ENCODE measurements at places on chromosomes 2 and 18.

GRCh38 chr18:70172225-70172624, 33.3 kb downstream of the RTTN start:
- no peak for DNase-seq

DNA sequence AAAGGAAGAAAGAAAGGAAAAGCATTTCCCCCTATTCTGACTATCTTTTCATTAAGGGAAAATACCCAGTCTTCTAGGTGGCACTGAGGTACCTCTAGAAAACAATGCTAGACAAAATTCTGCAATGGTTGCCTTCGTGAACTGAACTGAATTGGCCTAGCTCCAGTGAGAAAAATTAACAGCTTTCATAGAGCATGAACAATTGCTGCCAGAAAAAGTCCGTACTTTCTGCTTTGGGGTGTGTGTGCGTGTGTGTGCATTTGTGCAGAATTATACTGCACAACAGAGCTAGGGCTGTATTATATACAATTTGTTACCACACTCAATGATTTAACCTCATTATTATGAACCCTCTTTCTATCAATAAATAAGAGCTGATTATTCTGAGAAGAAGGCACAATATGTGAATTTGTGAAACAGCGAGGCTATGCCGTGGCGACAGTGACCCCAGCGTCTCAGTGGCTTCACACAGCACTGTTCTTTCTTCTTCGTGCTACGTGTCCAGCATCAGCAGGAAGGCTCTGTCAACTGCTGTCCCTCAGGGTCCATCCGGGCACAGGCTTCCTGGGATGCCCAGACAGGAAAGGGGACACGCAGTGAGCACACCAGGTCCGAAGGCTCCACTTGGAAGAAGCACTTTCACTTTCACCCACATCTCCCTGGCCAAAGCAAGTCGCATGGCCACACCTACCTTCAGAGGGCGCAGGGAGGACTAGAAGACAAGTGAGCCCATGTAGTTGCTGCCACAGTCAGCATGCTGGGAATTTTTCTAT, 47.5 kb downstream of the PTGR3 start:
- no peak for DNase-seq

- no peak for DNase-seq
Measured at GRCh38 chr2:8255448-8255800, 426.4 kb upstream of the ID2 start.

- no peak for DNase-seq
Measured at GRCh38 chr18:64807560-64807959, 658.7 kb upstream of the LINC00305 start.

- DNase-seq: no peak
Measured at GRCh38 chr2:184993746-184994145, 395.4 kb downstream of the ZNF804A start.

DNA sequence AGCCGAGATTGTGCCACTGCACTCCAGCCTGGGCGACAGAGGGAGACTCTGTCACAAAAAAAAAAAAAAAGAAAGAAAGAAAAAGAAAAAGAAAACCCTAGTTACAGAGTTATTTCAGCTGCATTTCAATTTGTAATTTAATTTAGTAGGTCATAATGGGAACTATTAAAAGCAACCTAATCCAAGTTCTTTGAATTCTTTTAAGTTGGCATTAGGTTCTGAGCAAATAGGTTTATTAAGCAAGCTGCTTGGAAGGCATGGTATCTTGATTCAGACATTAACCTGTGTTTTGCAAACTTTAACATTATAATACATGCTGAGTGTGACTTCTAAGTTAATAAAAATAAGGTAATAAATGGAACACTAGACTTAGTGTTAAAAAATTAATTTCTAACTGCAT, 29.8 kb upstream of the COBLL1 start:
- no peak for DNase-seq

DNA sequence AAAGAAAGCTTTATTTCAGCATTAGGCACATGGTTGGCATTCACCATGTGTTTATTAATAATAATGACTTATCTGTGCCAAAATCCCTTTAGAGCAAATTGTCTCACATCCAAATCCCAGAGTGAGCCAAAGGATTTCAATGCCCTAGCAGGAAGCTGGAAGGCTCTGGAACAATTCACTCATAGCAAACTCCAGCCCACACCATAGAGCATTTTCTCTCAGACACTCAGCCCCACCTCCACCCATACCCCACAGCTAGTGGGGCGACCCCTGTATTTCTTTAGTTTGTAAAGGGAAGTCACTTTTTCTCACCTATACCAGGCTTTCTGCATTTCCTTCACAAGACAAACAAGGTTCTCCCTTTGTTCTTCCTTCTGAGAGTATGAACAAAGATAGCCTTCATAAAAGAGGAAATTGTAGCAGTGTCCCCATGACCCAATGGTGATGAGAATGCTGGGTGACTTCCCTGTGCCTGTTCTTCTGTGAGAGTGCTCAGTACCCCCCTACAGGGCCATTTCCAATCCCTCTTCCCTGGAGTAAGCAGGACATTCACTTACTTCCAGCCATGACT, 100.1 kb upstream of the APCDD1 start:
- DNase-seq: no peak

- DNase-seq: no peak
Measured at GRCh38 chr18:27845897-27846296, 331.0 kb downstream of the CDH2 start.

DNA sequence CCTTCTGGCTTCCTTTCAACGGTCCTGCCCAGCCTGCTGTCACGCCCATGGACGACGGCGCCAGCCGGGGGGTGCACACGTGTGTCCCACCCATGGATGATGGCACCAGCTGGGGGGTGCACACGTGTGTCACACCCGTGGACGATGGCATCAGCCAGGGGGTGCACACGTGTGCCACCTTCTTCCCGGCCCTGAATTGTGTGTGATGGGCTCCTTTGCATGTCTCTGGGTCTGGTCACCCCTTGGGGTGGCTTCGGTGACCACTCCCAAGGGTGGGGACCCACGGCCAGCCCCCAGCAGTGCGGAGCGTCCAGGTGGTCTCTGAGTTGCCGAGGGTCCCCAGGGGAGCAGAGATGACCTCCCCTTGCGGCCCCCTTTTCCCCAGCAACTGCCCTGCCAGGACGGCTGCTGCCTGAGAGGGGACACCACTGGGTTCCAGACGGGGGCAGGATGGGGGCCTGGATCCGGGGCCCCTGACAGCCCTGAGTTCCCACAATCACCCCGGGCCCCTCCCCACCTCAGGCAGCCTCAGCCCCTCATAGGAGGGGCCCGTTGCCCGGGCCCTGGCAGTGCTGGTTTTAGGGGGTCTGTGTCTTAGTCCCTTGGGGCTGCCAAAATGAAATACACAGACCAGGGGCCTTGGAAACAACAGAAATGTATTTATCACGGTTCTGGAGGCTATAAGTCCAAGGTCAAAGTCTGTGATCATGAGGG, 9.4 kb downstream of the NEU4 start:
- no peak for DNase-seq

DNA sequence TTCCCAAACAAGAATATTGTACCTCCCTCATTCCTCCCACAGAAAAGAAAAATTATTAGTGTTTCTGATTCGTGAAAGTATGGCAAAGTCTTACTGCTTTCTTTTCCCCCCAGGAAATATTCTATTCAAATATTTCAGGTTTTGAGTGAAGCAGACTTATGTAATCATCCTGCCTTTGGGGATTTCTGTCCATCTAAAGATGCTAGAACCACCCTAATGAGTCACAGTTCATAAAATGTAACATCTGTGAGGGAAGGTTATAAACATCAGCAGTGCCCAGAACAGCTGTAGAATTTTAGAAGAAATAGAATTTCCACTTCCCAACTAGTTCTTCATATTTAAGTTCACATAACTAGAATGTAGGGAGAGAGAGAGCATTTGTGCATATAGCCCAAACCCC, 39.0 kb downstream of the EEF1B2 start:
- no peak for DNase-seq

- DNase-seq: no peak
Measured at GRCh38 chr2:119004602-119005001, 62.6 kb downstream of the MARCO start.

Data from esophagus squamous epithelium (tissue), 5 donors.